ENCODE measurements at places on chromosomes 7 and 10.

- no peak for DNase-seq
These were observed 51.1 kb upstream of the PRSS58 start for GRCh38 chr7:142308918-142309317.

- DNase-seq, result no peak
These were observed 62.4 kb upstream of the LRRC18 start for GRCh38 chr10:49001870-49002672.

DNA sequence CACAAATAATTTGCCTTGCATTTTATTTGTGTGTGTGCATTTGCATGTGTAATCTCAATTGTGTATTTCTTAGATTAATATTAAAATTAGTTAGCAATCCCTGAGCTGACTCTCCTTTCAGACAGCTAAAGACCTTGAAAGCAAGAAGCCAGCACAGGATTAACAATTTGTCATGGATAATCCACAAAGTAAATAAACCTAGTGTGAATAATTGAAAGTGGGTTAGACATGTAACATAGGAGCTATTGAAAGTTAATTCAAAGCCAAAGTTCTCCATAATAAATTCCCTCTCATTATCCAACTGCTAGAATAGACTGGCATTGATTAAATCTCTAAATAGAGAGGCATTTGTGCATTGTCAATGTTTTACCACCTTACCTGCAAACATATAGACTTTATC is 326.1 kb downstream of the PLXDC2 start:
- DNase-seq, result no peak

- no peak for DNase-seq
These were observed 266.5 kb downstream of the AUTS2 start for GRCh38 chr7:69864822-69865221.

DNA sequence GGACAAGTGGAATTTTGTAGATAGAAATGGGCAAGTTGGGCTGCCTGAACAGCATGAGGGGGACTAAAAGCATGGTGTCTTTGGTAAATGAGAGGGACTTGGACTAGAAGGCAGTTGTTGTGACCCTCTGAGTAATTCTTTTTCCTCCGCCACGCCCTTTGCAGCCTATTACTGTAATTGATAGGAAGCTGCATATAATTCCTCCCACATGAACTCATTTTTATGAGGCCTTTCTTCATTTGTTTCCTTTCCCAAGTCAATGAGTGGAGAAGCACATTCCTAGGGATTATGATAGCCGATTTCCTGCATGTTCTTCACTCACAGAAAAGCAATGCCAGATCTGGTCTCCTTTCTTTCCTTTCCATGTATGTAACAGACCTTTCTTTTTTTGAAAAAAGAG is 27.7 kb downstream of the ZSCAN25 start:
- DNase-seq, result peak; percentile 48
